ENCODE measurements at places on chromosomes 12 and 14. TPM values are rescaled to one million over a fixed set of nuclear protein-coding genes. Genes with fewer than 3 reads are reported as not detected.

TCL1B gene
- not detected for total RNA-seq

SMIM41 gene
- 0.15 TPM for total RNA-seq

AQP2 gene
- not detected for total RNA-seq

PROX2 gene
- total RNA-seq = not detected

KRT3 gene
- not detected for total RNA-seq

REM2 gene
- total RNA-seq = 0.08 TPM

CIROP gene
- 0.12 TPM for total RNA-seq

TPH2 gene
- not detected for total RNA-seq

LRRC10 gene
- not detected for total RNA-seq

SLC10A1 gene
- total RNA-seq = not detected

MMP17 gene
- 9.1 TPM for total RNA-seq

FICD gene
- 9.6 TPM for total RNA-seq

RNASE2 gene
- not detected for total RNA-seq

MYF6 gene
- total RNA-seq = not detected

IKZF4 gene
- 0.35 TPM for total RNA-seq

FAM186B gene
- total RNA-seq = 0.12 TPM

VRTN gene
- total RNA-seq = not detected

APOF gene
- not detected for total RNA-seq

RHOJ gene
- 10.5 TPM for total RNA-seq

SVOP gene
- total RNA-seq = not detected

All from smooth muscle cell of the coronary artery (primary cell).